ENCODE measurements at places on chromosomes 1 and 21.

DNA sequence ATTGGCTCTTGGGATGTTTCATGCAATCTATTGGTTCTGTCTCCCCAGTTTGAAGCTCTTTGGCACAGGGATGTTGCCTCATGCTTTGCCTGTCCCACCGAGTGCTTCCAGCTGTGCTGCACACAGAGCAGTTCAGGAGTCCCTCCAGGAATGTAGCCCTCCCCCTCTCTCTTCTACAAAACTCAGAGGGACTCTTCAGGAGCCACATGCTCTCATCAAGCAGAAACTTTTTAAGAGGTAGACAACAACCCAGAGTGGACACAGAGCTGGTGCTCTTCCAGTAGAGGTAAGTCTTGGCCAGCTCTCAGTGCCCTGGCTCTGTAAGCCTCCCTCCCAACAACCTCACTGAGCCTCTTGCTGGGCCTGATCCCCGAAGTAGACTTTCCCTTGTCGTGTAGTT lies 11.6 kb upstream of the ZNF697 start:
- no peak for DNase-seq

DNA sequence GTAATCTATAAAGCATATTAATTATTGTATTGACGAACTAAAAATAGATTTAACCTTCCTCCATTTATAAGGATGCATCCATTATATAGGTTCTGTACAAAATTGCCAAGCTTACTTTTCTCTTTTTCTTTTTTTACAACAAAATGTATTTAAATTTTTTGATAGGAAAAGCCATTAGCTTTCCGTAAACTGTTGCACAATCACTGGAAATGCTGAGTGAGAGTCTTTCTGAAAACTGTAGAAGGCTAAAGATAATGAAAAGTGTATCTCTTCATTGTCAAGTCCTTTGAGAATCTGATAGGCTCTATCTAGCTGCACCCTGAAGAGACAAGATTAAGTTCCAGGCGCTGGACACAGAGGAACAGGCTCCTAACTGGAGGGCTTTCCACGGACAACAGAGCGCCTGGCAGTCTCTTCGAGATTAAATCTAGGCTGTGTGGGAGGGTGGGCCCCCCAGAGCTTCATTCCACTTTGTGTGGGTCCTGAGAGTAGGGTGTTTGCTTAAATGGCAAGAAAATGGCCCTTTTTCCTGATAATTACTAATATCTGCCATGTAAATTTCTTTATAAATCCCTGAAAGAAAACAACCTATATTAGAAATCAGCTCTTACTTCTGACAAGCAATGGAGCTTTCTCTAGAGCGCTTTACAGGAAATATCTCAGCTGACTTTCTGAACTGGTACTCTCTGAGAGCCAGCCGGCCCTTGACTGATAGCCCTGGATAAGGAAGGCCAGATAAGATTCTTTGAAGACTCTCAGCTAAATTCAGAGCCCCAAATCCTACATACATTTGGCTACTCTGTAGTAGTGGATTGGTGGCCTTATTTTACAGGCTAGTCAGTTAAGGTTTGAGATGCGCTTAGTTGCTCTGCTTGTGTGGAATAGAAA lies 108.3 kb downstream of the FMN2 start:
- no peak for DNase-seq

GRCh38 chr1:67192902-67193301 lies 26.6 kb downstream of the IL23R start:
- no peak for DNase-seq

DNA sequence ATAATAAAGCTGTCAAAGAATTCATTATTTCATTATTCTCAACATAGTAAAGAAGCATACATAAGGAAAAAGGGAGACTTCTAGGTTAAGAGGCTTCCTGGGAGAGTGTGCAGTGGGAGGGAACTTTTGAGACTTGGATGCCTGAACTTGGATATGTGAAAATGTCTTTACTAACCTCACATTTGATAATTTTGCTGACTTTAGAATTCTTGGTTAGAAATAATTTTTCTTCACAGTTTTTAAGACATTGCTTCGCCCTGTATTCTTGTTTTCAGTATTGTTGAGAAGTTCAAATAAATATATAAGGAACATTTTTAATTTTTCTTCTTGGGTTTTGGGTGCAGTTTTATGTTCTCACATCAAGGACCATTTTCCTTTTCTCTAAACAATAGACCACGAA lies 40.0 kb downstream of the GPSM2 start:
- DNase-seq: no peak

GRCh38 chr1:20271498-20272400 lies 18.9 kb upstream of the VWA5B1 start:
- no peak for DNase-seq

DNA sequence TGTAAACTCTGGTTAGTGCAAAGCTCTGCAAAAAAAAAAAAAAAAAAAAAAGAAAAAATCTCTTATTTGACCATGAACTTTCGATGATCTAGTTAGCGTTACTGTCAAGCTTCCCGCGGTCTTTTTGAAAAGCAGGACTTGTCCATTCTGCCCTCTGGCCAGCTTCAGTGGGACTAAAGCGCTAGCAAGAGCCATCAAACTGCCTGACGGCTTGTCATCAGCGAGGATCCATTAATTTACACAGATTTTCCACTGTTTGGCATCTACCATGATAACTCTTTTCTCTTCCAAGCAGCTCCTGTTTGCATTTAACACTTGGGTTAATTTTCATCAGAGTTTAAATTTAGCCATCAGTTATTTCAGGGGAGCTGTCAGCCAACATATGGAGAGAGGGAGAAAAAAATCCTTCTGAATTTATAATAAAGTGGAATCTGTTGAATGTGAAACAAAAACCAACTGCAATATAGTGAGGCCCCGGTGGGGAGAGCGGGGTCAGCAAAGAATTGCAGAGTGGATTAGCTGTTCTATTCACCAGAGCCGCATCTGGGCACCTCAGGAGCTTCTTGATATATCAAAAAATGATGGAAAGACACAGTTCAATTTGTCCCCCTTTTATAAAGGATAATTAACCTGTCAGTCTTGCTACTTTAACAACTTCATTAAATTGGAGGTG lies 298.2 kb downstream of the SPATA17 start:
- no peak for DNase-seq

DNA sequence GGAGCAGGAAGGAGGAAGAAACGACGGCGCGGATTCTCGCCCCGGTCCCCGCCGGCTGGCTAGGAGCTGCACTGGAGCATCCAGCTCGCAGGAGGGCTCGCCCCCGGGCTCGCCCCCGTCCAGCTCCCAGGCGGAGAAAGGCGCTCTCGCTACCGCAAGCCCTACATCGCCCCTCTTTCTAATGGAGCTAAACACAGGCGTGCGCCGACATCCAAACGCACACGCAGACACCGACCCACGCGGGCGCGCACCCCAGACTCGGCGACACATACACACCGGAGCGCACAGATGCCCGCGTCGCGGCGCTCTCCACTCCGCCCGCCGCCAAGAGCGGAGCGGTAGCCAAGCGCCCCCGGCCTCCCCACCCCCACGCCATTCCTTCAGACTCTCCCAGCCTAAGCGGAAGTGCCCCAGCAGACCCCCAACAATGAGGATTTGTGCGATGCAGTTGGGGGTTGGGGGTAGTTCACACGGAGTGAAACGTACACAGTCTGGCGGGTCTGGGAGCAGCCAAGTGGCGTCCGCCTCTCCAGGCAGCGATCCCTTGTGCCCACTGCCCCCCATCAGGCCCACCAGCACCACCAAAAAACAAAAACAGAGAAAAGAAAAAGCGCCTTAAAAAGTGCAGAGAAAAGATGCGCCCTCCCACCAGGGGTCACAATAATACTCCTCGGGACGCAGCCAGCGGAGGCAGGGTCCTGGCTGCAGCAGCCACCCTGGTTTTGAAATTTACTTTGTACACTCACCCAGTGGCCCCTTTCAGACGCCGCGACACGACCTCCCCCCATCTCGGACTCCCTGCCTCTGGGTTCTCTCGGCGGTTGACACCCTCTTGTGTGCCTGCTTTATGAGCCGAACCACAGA lies 1.4 kb downstream of the DAB1 start:
- DNase-seq: peak; percentile 35

DNA sequence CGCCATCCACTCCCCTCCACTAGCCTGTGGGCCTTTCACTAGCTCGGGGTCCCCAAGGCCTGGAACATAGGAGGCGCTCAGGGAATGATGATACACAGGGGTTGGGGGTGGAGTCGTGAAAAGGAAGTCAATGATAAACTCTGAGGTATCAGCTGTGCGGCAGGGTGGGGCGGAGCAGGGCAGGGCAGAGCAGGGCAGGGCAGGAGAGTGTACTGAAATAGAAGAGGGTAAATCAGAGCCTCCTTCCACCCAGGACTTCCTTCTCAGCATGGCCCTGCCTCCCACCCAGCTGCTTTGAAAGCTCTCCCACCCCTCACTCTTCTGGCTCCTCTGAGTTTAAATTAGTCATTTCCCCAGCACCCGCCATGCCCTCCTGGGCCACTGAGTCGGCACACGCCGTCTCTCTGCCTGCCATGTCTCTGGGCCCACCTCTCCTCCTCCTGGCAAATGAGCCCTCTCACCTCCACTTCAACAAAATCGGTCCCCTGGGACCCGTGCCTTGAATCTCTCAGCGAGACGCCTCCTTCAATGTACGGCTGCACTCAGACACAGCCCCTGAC lies 16.9 kb downstream of the CAPZB start:
- no peak for DNase-seq

DNA sequence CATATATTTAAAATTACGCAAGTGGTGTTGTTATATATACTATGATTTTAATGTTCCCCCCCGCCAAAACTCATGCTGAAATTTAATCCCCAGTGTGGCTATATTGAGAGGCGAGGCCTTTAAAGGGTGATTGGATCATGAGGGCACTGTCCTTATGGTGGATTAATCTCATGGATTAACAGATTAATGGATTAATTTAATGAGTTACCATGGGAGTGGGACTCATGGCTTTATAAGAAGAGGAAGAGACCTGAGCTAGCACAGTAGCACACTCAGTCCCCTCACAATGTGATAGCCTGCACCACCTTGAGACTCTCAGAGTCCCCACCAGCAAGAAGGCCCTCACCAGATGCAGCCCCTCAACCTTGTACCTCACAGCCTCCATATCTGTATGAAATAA lies 34.8 kb downstream of the C1orf198 start:
- DNase-seq: no peak

- no peak for DNase-seq
Measured at GRCh38 chr1:1337793-1338147, 6.7 kb downstream of the TAS1R3 start.

GRCh38 chr1:58966917-58967740 lies 183.3 kb upstream of the JUN start:
- DNase-seq: no peak

DNA sequence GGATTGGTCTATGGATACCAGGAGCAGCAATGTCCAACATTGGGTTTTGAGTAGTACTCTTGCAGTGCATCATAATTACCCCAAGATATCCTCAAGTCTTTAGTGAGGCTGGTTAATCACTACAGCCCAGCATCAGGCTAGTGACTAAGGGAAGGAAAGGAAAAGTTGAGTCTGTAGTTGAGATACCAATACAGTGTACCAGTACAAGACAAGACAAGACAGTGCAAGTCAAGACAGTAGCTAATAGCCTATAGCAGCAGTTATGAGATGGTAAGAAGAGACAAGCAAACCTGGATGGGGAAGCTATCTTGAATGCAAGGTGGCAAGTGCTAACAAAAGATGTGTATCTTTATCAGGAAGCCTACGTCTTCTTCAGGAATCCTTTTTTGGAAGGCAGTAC lies 13.3 kb upstream of the GNG12 start:
- DNase-seq: no peak

DNA sequence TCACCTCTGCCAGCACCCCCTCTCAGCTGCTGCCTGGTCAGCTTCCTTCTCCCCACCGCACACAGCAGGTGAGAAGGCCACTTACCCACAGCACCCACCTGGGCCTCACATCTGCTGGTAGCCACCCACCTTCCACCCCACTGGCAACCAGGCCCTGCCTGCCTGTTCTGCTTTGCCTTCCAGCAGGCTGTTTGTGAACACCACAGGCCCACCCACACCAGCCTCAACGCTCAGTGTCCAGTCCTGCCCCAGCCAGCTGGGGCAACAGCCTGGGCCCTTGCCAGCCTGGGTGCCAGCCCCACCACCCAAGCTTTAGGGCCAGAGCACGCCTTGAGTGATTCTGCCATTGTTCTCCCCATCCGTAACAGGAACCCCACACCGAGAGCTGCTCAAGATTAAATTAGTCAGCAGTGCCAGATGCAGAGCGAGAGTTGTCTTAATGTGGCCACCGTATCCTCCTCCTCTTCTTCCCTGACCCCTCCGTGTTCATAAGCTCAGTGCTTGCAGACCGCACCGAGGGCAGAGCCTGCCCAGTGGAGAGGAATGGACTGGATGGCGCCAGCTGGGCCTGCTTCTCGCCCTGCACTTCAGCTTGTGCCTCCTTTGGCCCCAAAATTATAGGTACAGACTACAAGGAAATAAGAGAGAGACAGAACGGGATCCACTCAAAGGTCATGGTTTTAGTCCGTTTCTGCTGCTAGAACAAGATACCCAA lies 120.3 kb upstream of the COL6A1 start:
- DNase-seq: no peak

DNA sequence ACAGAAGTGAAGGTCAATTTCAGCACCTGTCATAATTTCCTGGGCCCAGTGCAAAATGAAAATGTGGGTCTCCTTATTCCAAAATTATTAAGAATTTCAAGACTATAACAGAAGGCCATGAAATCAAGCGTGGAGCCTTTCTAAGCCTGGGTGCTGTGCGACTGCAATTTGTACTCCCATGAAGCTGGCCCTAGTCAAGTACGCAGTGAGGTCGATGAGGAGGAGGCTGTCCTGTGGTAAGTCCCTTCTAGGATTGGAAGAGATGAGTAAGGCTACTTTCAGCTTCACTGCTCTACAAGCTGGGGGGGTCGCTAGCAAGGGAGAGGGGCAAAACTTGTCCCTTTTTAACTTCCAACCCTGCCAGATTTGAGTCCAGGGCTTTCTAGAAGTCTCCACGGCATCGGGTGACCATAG lies 410 bp upstream of the NUDC start:
- no peak for DNase-seq

- peak; percentile 92 for DNase-seq
Measured at GRCh38 chr1:3663999-3664699, 11.8 kb downstream of the TP73 start.

GRCh38 chr21:39685236-39685635 lies 59.7 kb upstream of the IGSF5 start:
- no peak for DNase-seq

DNA sequence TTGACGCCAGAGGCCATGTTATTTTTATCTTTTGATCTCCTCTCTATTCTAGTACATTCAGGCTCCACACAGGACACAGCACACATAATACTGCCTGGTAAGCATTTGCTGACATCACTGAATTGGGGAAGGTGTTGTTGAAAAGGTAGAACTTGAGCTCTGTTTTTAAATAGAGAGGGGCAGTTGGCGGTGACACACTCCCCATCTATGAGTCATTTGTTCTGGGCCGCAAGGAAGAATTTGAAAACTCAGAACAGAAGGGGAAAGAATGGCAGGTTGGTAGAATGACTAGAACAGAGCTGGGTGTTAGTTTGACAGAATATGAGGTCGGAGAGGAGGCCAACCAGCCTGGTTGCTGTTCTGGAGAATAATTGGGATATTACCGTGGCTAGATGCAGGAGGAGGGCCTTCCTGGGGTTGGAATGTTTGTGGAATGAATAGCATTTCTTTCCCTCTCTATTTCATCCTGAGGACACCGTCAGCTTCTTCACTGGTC lies 52.1 kb upstream of the ERRFI1 start:
- no peak for DNase-seq
